ENCODE measurements at places on chromosomes 5 and 9.

DNA sequence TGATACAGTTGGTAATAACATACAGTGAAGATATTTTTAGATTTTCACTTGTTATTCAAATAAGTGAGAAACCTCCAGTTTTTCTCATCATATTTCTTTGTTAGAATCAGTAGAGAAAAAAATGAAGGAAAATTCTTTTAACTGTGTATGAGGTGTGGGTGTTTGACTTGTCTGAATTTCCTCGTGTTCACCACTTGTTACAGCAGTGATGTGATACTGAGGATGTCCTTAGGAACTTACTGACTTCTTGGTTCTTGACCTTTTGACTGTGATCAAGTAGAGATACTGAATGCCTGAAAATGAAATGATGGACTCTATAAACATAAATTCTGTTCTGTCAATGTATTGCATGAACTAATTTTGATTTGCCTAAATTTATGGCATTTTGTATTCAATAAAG is 10.7 kb downstream of the PBX3 start:
- DNase-seq, result no peak

DNA sequence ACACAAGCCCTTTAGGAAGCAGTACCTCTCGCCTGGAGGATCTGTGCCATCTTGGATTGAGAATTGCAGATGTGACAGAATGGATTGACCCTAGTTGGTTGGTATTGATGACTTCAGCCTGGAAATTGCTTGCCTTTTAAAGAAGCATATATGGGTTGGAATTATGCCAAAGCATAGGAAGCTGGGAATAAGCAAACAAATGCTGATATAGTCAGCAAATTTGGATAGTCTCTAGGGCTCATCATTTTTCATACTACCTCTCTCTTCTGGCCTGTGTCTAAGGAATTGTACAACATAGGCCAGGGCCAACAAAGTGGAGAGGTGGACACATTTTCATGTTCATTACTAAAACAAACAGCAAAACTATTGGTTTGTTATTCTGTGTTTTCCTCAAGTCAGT is 13.2 kb downstream of the TRIM32 start:
- DNase-seq, result no peak

DNA sequence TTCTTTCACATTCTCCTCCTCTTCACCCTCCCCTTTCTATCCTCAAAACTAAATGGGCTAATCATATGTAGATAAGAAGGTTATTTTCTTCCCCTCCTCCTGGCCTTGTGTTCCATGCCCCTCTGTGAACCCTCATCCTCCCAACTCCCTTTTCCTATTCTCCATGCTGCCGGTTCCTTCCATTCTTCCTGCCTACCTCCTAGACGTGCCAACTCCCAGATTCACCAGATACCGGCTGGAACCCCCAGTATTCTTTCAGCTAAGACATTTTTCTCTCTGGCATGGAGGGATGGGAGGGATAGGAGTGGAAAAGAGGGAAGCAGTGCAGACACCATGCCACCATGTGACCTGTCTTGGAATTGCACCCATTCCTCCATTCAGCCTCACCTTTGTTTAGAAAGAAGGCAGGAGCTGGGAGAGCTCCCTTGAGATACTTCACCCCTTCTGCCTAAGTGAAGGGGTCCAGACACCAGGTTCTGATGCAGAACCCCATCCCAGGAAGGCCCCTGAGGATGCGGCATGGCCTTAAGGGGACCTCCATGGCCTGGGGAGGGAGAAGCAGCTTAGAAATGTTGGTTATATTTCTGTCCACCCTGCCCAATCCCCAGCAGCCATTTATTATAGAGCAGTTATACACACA is 4.8 kb downstream of the DNAJB5 start:
- peak; percentile 33 for DNase-seq

DNA sequence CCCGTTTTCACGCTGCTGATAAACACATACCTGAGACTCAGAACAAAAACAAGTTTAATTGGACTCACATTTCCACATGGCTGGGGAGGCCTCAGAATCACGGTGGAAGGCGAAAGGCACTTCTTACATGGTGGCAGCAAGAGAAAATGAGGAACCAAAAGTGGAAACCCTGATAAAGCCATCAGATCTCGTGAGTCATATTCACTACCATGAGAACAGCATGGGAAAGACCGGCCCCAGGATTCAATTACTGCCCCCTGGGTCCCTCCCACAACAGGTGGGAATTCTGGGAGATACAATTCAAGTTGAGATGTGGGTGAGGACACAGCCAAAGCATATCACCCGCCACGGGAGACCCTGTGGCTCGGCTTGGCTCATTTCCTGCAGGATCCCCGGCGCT is 20.2 kb downstream of the EXD3 start:
- DNase-seq, result no peak

DNA sequence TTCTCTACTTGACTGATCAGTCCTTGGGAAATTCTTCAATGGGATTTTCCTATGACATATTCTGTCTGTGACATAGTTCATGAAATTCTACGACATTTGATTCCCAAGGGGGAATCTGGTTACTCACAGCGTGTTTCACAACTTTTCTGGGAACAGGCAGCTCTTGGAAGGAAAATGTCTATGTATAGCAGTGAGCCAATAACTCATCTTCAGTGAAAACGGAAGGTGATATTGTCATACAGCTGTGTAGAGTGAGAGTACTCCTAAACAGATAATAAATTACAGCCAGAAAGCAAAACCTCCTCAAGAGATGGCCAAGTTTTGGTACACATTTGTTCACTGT is 91.4 kb downstream of the C9orf152 start:
- DNase-seq, result no peak

DNA sequence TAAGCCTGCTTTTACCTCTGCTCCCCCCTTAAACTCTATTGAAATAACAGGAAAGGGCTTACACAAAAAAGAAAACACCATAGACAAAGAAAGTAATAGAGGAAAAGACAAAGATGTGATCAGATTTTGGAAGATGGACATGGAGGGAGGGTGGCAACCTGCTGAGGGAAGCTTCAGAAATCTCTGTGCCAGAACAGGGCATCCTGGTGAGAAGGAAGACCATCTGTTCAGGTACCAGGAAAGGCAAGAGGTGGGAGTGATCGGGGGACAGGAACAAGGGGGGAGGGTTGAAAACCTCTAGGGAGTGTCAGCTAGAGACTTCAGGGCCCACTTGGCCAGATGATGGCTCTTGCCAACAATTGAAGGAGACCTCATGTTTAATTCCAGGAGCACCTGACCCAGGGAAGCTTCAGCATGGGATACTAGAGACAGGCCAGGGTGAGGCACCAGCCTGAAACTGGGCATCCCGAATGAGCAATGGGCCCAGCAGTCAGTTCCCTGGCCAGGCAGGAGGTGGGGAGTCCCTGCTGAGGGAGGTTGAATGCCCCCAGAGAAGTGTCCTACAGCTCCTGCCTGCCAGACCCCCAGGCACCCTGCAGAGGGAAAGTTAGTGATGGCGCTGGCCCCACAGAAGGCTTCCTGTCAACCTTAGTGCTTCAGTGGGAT is 8.2 kb downstream of the SQSTM1 start:
- no peak for DNase-seq

- no peak for DNase-seq
Observed at GRCh38 chr5:157648275-157648990, 3.8 kb downstream of the SOX30 start.

- DNase-seq, result no peak
Observed at GRCh38 chr5:33291216-33292000, 149.4 kb upstream of the TARS1 start.

DNA sequence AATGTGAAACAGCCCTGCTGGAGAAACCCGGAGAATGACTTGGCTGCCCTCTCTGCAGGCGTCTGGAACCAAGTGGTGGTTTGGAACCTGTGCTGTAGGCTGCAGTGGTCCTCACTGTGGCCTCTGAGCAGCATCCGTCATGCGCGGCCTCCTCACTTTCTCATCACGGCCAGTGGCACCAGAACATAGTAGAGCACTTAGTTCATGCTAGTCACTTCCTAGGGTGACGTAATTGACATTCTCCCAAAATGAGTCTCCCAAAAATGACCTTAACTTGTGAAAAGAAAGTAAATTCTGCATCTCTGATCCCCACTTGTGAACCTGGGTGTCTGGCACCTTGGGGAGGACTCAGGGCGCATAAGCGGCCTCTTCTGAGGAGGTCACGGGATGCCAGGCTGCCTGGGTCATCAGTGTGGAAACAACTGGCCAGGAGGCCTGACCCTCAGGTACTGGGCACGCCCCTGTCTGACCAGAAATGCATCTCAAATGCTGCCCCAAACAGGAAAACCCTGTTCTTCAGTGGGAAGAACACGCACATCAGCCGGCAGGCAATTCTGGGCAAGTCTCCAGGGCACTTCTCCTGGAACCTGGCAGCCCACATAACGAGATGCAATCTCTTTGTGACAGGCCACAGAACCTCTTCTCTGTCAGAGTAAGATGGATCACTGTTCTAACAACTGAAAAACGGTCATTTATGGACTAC is 36.6 kb upstream of the SPTLC1 start:
- DNase-seq, result no peak

DNA sequence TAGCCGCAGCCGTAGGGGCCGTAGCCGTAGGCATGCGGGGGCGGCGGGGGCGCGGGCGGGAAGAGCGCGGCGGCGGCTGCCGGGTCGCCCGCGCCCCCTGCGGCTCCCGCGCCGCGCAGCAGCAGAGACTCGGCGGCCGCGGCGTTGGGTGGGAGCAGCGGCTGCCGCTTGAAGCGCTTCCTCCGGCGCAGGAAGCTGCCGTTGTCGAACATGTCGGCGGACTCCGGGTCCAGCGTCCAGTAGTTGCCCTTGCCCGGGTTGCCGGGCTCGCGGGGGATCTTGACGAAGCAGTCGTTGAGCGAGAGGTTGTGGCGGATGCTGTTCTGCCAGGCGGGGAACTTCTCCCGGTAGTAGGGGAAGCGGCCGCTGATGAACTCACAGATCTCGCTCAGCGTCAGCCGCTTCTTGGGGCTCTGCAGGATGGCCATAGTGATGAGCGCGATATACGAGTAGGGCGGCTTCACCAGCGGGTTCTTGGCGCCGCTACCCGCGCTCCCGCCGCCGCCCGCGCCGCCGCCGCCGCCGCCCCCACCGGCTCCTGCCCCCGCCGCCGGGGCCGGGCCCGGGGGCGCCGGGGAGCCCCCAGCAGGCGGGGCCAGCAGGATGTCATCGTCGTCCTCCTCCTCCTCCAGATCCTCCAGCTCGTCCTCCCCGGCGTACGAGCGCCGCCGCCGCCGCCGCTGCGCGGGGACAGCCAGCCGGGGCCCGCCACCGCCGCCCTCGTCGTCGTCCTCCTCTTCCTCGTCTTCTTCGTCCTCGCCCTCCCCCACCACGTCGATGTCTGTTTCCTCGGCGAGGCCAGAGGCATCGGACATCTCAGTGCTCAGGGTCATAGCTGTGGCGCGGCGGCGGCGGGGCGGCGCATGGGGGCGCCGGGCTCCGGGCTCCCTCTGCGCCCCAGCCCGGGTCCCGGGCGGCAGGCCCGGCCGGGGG is 781 bp downstream of the FOXD1 start:
- DNase-seq, result no peak

DNA sequence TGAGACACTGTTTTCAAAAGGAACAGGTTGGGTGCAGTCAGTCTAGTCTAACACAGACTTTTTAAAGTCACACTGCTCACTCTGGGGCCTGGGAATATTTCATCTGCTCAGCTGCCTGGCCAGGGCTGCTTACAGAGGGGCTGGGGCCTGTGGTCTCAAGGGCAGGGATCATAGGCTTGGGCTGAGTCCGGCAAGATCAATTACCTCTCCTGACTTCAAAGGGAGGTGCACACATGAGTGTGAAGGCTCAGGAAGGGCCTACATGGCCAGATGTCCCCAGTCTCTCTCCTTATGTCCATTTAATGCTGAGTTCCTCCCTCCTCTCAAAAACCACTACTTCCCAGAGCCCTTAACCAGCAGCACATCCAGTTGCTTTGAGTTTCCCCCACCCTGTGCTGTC is 247.2 kb downstream of the HSPA4 start:
- no peak for DNase-seq

- no peak for DNase-seq
Observed at GRCh38 chr5:149413477-149414210, 34.6 kb upstream of the IL17B start.

- no peak for DNase-seq
Observed at GRCh38 chr9:99336005-99336404, 113.9 kb downstream of the SEC61B start.

GRCh38 chr5:60349891-60350415 is 350.0 kb downstream of the DEPDC1B start:
- no peak for DNase-seq

- DNase-seq, result no peak
Observed at GRCh38 chr9:89706086-89706485, 101.3 kb downstream of the GADD45G start.

GRCh38 chr5:78567617-78568016 is 81.0 kb downstream of the LHFPL2 start:
- DNase-seq, result no peak

- no peak for DNase-seq
Observed at GRCh38 chr9:133470427-133470924, 8.4 kb downstream of the SLC2A6 start.

DNA sequence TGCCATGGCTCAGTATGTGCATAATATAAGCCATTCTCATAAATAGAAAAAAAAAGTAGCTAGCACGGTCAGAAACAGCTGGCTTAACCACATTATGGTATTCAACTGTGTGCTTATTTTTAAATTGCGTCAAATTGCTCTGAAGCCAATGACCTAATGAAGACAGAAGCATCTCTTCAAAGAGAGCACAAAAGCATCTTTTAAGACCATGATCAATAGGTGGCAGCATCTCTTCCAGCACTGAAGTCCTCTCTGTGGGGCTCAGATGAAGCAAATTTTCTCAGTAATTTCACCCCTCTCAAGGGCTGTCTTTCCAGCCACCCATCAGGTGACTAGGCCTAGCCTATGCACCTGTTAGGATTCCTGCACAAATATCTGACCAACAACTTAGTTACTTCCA is 251.4 kb downstream of the GLIS3 start:
- DNase-seq, result peak; percentile 5

DNA sequence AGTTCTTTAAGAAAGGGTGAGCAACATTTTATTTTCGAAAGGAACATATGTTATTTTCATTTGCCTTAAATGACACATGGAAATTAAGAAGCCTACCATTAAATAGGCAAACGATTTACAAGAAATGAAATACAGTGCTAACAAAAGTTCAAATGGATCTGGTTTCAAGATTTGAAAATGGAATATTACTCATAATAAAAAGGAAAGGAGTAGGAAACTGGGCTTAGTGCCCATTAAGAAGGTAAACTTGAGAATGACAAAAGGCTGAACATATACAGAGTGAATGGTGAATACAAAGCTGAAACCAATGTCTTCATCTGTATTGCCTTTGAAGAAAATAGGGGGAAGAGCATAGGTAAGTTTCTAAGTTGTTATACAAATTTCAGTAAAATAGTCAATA is 974.2 kb upstream of the C9orf72 start:
- DNase-seq, result no peak

DNA sequence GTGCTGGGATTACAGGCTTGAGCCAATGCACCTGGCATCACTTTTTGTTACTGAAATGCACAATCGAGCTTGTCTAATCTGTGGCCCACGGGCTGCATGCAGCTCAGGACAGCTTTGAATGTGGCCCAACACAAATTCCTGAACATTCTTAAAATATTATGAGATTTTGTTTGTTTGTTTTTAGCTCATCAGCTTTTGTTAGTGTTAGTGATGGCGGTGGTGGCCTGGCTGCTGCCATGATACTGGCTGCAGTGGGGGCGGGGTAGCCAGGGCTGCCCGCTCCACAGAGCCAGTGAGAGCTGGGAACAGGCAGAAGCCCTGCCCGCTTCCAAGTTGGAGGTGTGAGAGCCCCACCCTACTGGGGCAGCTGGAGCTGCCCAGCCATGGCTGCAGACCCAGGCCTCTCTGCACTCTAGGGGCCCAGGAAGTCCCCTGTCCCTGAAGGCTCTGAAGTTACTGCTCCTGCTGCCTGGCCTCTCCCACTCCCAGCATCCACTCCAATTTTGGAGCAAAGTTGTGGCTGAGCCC is 76.6 kb upstream of the SHB start:
- DNase-seq, result no peak

Measured in HS-27A (cell line).